ENCODE measurements at places on chromosomes 3 and 15.

GRCh38 chr3:18499301-18499700 lies 74.2 kb upstream of the SATB1 start:
- no peak for DNase-seq

GRCh38 chr15:78411061-78411460 lies 27.0 kb upstream of the IREB2 start:
- DNase-seq, result no peak

GRCh38 chr3:178218231-178218630 lies 318.0 kb upstream of the KCNMB2 start:
- DNase-seq, result no peak

GRCh38 chr15:84749111-84749991 lies 959 bp downstream of the ZNF592 start:
- no peak for DNase-seq

DNA sequence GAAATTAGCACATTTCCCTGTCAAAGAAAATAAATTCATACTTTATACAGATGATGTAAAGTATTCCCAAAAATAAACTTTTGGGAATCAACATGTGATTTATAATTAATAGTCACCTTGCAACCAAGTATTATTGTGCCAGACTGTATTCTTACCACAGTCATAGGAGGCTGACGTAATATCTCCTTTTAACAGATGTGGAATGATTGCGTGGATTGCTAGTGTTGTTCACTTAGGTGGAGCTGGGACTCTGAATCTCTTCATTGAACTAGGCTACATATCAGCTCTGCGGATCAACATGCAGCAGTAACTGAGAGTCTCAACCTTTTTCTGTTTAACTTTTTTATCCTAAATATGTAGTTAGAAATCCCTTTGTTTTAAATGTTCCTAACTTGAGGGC lies 37.2 kb downstream of the PXK start:
- DNase-seq, result no peak

- DNase-seq, result no peak
Measured at GRCh38 chr3:18237251-18238005, 187.7 kb downstream of the SATB1 start.

DNA sequence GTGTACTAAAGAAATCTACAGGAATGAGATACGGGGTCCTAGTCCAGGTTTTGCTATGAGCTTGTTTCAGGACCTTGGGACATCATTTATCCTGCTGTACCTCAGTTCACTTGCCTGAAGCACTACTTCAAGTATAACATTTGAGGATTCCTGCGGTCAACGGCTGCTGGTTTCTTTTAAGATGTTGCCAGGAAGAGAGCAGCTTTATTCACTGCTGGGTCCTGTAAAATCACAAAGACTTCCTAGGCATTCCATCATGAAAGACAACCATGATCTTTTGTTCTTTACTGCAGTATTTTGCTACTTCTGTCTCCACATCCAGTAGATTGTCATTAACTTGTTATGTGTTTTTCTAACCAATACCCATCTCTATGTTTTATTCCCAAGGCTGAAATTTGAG lies 61.0 kb upstream of the PYDC2 start:
- no peak for DNase-seq

DNA sequence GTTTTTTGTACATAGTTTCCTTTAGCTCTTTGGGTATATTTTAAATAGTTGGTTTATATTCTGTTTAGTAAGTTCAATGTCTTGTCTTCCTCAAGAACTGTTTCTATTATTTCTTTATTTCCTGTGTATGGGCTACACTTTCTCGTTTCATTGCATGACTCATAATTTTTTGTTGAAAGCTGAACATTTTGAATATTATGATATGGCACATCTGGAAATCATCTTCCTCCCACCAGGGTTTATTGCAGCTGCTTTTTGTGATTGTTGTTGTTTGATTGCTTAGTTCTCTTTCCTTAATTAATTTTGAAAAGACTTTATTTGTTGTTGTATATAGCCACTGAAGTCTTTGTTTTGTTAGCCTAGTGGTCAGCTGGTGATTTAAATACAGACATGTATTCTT lies 43.8 kb downstream of the LSM3 start:
- DNase-seq, result no peak

DNA sequence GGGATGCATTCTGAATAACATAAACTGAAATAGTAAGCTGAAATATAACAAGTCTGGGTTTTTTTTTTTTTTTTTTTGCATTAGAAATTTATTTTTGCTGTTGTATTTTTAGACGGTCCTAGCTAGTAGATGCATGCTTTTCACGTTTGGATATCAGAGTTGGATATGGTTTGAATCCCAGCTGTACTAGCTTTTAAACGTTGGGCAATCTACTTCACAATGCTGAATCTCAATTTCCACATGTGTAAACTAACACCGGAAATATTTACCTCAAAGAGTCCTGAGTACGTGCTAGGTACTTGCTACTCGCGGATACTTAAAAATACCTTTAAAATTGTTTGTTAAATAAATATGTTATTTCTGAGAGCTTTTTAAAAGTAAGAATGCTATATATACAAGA lies 139.8 kb downstream of the BBX start:
- no peak for DNase-seq

GRCh38 chr15:52136442-52136980 lies 23.9 kb upstream of the BCL2L10 start:
- no peak for DNase-seq

DNA sequence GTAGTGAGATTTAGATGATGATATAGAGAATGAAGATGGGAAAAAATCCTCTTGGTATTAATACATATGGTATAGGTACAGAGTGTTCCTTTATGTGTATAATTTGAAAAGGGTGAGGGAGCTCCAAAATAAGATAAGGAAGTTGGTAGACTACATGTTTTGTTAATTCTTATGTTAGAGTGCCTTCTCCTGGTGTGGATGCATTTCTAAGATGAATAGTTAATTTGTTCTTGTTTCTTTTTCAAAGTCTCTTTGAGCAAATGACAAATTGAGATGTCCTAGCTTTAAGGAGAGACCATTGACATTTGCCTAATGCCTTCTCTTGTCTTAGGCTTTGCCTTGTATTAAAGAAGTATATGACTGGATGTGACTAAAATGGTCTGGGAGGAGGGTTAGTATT lies 34.1 kb downstream of the AKAP13 start:
- DNase-seq, result no peak

DNA sequence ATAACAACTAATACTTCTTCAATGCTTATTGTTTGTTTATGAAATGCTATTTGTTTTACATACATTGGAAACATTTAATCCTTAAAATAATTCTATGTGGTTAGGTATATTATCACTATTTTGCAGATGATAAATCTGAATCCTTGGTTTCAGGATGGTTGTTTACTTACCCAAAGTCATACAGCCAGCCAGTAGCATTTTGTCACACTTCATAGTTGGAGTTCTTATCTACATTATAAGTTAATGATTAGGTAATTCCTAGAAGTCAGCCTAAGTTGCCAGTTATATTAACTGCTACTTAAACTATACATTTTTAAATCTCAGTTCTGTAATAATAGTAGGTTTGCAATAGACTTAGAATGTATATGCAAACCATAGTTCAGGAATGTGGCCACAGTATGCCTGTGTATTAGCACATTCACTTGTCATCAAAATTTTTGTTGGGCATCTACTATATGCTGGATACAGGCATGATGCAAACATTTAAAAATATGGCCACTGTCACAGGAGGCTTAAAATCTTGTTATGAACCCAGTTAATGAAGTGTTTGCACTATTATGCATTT lies 187.9 kb downstream of the UBE2E2 start:
- no peak for DNase-seq

DNA sequence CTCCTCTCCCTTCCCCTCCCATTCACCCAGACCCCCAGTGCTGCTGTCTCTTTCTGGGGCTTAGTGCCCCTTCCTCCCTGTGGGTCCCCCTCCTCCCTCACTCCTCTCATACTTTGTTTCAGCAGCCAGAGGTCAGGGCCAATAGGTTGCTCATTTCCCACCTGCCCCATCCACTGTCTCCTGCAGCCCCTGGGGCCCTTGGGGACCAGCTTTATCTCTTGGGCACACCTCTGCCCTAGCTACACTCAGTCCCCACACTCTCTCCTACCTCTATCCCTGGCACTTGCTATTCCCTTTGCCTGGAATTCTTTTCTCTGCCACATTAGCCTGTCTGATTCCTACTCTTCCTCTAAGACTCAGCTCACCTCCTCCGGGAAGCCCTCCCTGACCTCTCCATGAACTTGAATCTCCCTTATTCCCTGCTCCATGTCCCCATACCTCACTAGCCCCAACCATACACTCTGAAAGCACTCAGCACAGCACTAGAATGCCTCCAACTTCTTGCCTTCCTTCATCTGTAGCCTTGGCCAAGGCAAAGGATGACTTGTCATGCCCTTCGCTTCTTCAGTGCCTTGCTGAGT lies 14.6 kb downstream of the ANPEP start:
- DNase-seq, result no peak

DNA sequence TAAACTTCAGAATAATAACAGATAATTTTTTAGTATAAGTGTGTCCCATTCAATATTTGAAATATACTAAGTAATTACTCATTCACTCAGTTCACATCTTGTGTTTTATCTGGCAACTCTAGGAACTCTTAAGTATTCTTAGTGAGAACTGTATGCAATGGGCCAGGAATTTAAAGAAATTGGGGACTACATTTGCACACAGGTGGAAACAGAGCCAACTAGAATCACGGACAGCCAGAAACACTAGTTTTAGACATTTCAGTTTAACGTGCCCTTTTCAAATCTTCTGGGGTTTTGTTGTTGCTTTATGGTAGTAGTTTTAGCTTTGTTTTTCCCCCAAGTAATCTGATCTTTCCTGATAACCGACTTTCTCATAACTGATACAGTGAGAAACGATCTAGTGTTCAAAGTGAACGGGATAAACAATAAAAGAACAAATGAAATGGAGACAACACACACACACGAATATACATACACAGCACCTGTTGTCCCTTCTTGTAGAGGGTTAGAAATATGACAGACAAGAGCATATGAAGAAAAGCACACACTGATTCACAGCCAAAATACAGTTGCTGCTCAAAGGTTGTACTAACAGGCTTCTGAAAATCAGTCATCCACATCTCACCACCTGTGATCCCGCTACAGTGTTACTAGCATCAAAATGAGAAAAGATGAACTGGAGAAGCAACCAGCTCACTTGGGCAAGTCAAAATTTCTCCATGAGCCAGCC lies 167.0 kb downstream of the FMN1 start:
- no peak for DNase-seq

GRCh38 chr15:94335616-94336015 lies 104.3 kb downstream of the MCTP2 start:
- no peak for DNase-seq

GRCh38 chr3:57971975-57972374 lies 36.2 kb upstream of the FLNB start:
- DNase-seq, result no peak

DNA sequence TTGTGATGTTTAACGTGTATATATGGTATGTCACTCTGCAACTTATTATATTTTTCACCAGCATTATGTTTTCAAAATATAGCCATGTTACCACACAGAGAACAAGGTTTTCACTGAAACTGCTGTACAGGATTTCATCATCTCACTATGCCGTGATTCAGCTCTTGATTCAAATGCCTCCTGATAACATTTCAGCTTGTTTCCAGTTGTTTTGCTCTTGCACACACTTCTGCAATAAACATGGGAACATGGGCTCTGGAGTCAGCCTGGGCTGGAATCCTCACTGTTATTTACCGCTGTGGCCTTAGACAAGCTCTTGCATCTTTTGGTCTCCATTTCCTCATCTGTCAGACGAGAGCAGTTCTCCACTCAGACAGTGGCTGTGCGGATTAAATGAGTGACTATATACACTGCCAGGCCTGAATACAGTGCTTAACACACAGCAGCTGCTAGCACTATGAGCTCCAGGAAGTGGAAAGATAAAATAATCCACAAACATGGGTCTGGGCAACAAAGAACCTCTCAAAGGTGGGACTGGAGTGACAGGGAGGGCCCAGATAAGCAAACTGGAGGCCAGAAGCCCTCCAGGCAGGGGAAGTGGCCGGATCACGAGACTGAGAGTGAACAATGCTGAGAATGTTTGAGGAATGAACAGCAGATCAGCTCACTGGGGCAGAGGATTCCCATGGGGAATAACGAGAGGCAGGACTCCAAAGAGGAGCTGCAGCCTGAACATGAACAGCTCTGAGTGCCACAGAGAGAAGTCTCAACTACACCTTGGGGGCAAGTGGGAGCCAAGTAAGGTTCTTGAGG lies 17.7 kb downstream of the NTRK3 start:
- DNase-seq, result no peak

- DNase-seq, result no peak
Measured at GRCh38 chr15:77067691-77068367, 3.1 kb downstream of the TSPAN3 start.

GRCh38 chr15:33089878-33090757 lies 104.4 kb downstream of the FMN1 start:
- no peak for DNase-seq

- no peak for DNase-seq
Measured at GRCh38 chr15:68370768-68371151, 61.2 kb downstream of the ITGA11 start.

GRCh38 chr15:101307897-101308603 lies 13.0 kb upstream of the SNRPA1 start:
- no peak for DNase-seq

DNA sequence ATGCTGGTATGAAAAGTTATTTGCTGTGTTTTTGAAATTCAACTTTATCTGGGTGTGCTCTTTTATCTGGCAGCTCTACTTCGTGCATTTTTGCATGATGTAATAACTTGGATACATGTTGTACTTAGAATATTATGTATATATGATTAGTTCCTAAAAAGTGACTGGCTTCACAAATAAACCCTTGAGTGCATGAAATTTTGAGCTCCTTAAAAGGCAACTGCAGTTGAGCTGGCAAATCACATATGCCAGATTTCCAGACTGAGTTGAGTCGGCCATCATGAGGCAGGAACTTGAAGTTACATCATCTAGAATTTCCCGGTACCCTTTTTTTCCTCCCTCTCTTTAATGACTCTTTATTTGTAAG lies 162.5 kb downstream of the FNDC3B start:
- DNase-seq, result no peak

GRCh38 chr3:119767936-119768601 lies 13.8 kb upstream of the NR1I2 start:
- no peak for DNase-seq

DNA sequence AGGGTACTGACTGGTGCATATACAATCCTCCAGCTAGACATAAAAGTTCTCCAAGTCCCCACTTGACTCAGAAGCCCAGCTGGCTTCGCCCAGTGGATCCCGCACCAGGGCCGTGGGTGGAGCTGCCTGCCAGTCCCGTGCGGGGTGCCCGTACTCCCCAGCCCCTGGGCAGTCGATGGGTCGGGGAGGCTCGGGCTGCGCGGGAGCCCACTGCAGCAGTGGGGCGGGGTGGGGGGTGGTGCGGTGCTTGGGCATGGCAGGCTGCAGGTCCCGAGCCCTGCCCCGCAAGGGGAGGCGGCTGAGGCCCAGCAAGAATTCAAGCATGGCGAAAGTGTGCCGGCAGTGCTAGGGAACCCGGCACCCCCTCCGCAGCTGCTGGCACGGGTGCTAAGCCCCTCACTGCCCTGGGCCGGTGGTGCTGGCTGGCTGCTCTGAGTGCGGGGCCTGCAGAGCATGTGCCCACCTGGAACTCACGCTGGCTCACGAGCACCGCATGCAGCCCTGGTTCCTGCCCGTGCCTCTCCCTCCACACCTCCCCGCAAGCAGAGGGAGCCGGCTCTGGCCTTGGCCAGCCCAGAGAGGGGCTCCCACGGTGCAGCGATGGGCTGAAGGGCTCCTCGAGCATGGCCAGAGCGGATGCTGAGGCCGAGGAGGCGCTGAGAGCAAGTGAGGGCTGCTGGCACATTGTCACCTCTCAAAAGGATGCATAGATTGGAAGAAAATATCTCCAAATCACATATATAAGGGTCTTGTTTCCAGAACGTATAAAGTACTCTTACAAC lies 68.3 kb upstream of the PIK3R4 start:
- no peak for DNase-seq
